ENCODE measurements at places on chromosomes 2 and 18.

GRCh38 chr18:50627594-50628532 lies 68.0 kb downstream of the MAPK4 start:
- DNase-seq, result no peak

DNA sequence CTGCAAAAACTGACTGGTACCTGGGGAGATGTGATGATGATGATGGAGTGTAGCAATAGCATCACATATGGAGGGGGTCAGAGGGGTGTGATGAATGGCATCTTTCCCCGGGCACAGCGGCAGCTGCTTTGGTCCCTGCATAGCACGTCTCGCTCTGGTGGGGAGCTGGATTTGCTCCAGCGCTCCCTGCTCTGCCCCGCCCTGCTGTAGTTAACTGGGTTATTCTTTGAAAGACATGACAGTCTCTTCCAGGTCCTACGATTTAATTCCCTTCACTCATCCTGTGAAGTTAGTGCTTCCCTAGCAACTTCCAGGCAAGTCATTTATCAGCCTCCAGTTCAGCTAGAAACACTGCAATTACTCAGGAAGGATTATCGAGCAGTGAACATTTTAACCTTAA lies 463.1 kb downstream of the TSN start:
- DNase-seq, result no peak

DNA sequence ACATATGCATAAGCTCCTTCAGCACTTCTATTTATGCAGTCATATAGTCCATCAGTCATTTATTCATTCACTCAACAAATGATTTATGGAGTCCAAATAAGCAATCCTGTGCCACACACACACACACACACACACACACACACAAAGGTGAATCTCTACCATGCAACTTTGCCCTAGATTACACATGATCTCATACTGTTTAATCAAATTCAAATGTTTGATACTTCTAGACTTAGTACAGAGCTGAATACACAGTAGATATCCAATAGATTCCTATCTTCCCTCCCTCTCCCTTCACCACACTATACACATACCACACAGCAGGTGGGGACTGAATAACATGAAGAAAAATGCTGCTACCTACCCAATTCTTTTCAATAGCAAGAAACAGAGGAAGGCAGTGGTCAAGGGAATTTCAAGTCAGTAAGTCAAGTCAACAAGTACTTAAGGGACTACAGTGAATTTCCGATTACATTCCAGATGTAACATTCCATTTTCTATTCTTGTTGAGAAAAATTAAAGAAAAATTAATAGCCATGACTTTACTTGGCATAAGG lies 65.4 kb downstream of the EPG5 start:
- no peak for DNase-seq

- no peak for DNase-seq
Observed at GRCh38 chr18:8051453-8051852, 484.3 kb downstream of the PTPRM start.

DNA sequence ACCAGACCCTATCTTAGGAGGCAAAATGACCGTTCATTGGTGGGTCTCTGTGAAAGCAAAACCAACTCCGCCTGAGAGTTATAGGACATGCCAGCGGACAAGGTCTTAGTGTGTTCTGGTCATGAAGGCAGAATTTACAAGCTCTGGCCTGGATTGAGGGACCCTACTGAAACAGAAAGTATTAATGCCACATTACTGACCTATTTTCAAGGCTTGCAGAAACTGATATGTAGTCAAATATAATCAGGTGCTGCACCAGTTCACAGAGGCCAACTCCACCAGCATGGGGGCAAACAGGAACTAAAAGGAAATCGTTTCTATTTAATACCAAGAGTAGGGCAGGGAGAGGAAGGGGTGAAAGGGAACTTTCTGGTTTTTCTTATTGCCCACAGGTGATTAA lies 19.7 kb downstream of the TYMS start:
- DNase-seq, result no peak

DNA sequence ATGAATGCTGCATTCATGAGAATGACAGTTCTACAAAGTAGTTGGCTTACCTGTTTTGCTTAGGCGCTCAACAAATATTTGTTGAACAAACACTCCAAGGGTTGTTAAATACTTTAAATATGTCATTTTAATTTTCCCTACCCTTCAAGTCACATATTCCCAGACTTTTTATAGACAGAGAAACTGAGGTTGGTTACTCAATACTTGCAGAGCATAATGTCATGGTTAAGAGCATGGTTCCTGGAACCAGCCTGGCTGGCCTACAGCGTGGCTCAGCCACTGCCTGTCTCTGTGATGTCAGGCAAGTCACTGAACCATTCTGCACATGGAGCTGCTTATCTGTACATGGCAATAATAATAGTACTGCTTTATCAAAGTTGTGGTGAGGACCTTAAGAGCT lies 120.0 kb upstream of the STK17B start:
- DNase-seq, result no peak

DNA sequence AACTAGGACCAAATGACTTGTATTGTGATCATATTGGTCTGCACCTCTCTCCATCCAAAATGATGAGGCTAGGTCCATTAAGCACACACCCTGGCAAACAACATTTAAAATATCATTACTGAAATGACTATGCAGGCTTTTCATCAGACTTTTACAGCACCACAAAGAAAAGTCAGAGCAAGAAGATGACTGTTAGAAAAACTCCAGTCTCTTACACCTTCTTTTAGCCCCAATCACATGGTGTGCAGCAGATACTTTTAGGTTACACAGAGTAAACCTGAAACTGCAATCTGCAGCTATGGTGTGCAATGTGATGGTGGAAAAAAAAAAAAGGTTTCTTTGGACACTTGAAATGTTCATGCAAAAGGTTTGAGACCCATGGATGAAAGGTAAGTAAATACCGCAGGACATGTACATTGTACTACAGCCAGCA lies 5.4 kb upstream of the POLI start:
- DNase-seq, result no peak

GRCh38 chr2:170361090-170361936 lies 183.4 kb downstream of the MYO3B start:
- DNase-seq, result peak; percentile 42

GRCh38 chr2:118865106-118865505 lies 17.7 kb upstream of the EN1 start:
- DNase-seq, result peak; percentile 41

GRCh38 chr2:1173528-1173927 lies 222.9 kb downstream of the SNTG2 start:
- no peak for DNase-seq

GRCh38 chr2:39532933-39533332 lies 95.8 kb upstream of the MAP4K3 start:
- no peak for DNase-seq

- no peak for DNase-seq
Observed at GRCh38 chr2:74498500-74499266, 720 bp downstream of the LBX2 start.

- DNase-seq, result no peak
Observed at GRCh38 chr18:8462651-8463185, 146.5 kb upstream of the RAB12 start.

GRCh38 chr2:72716601-72717000 lies 109.2 kb downstream of the EXOC6B start:
- no peak for DNase-seq

DNA sequence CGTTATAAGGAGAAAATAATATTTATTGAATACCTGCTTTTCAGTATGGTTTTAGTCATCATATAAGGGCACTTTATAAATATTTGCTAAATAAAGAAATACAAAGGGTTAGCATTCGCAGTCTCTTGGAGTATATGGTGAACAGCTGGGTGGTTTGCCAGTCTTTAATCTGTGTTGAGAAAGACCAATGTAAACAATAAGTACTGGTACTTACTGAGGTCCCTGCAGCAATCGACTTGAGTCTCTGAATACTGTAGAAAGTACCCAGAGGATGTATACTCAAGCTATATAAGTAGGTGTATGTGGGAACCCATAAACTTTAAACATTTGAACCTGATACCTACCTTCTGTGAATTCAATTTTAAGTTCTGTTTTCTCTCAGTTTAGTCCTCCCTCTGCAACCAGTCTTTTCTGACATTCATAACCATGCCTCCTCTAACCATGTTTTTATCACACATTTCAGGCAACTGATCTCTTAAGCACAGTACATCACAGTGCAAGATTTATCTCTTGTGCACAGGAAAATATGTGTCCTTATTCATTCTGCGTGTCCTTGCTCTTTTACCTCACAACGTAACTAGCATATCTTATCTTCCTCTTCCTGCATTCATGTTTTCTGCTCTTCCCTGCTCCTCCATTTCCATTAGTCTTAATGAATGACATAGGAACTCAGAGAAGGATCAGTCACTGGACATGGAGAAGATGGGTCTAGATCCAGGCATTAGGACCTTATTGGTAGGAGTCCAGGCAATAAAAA lies 21.7 kb downstream of the C18orf63 start:
- no peak for DNase-seq

- peak; percentile 93 for DNase-seq
Observed at GRCh38 chr2:61694312-61695274, 156.4 kb upstream of the XPO1 start.

- DNase-seq, result no peak
Observed at GRCh38 chr18:76495435-76496193, 572 bp upstream of the ZNF516 start.

DNA sequence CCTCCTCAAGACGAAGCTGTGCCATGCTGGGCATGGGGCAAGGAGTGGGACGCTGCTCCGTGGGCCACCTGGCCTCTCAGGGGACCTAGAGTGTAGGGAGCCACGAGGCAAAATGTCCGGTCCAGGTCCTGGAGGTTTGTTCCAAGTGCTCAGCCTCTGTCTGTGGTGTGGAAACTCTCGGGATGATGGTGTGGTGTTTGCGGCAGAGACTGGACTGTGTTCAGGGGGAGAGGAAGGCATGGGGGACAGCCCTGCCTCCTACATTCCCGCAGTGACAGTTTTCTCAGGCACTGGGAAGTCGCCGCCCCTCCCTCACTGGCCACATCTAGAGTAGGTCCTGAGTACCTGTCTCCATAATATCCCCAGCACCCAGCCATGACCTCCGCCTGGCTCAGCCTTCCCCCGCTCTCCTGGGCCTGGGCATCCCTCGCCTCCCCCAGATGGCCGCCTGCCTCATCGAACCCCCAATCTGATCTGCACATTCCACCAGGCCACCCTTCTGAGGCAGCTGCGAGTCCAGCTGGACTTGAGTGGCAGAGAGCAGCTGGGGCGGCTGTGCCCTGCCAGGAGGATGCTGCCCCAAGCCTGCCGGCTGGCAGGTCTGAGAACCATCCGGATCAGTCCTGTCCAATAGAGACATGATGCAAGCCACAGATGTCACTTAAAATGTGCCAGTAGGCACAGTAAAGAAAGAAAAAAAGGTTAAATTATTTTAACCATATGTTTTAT lies 6.2 kb downstream of the KCNIP3 start:
- DNase-seq, result peak; percentile 64

DNA sequence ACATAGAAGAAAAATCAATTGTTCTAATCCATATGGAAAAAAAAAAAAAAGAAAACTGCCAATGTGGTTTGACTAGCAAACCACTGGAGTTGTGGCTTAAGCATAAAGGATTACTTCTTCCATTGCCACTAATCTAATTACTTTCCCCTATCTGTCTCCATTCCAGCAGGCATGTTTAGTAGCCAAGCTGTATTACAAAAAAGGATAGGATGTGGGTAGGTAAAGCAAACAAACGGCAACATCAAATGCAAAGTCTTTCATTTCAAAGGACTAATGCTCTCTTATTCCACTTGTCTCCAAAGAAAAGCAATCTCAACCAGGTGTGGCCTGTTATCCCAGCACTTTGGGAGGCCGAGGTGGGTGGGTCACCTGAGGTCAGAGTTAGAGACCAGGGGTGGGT lies 36.5 kb downstream of the SLC8A1 start:
- no peak for DNase-seq

GRCh38 chr18:1270081-1270480 lies 365.4 kb downstream of the ADCYAP1 start:
- DNase-seq, result no peak

GRCh38 chr2:2657121-2657962 lies 326.3 kb upstream of the MYT1L start:
- DNase-seq, result no peak

DNA sequence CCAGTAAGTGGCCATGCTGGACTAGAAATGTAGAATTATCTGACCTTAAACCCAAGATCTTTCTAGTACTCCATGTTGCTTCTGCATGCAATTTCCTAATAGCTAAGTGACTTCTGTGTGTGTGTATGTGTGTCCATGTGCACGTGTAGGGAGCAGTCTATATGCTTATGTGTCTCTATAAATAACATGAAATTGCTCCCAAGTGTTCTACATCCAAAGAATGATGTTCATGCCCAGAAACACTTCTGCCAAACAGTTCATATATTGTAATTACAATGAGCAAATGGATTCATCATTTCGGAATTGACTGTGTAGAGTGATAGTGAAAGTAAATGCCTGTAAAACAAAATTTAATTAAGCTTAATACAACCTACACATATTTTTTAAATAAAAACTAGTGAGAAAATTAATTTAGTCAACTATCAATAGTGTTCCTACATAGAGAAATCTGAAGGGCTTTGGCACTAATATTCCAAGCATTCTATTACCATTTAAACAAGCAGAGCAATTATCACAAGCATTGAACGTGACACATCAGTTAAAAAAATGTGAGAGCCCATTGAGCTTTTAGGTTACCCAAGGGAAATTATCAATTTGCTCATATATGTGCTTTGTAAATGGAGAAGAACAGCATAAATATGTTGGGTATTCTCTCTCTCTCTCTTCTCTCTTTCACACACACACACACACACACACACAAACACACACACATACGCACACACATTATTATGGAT lies 1067.4 kb downstream of the CNTNAP5 start:
- no peak for DNase-seq

DNA sequence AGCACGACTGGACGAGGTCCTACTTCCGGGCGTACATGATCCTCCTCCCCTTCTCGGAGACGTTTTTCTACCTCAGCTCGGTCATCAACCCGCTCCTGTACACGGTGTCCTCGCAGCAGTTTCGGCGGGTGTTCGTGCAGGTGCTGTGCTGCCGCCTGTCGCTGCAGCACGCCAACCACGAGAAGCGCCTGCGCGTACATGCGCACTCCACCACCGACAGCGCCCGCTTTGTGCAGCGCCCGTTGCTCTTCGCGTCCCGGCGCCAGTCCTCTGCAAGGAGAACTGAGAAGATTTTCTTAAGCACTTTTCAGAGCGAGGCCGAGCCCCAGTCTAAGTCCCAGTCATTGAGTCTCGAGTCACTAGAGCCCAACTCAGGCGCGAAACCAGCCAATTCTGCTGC lies 24.8 kb downstream of the LYPD1 start:
- no peak for DNase-seq

DNA sequence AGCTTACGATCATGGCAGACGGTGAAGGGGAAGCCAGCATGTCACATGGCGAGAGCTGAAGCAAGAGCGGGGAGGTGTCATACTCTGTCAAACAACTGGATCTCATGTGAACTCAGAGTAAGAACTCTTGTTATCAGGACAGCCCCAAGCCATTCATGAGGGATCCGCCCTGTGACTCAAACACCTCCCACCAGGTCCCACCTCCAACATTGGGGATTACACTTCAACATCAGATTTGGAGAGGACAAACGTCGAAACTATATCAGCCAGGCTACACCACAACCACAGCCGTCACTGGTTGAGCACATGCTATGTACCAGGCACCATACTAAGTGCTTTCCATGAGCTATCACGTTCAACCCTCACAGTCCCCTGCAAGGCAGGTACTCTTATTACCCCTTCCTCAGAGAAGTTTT lies 293.8 kb downstream of the PRKCE start:
- DNase-seq, result no peak

GRCh38 chr2:203019142-203019541 lies 4.5 kb downstream of the NBEAL1 start:
- no peak for DNase-seq

- DNase-seq, result peak; percentile 76
Observed at GRCh38 chr2:199488772-199489400, 31.1 kb upstream of the SATB2 start.

Measured in head of caudate nucleus (tissue), 42 donors.